ENCODE measurements at places on chromosomes 6 and 20.

- no peak for DNase-seq
Observed at GRCh38 chr6:140105857-140106256, 731.4 kb upstream of the CITED2 start.

DNA sequence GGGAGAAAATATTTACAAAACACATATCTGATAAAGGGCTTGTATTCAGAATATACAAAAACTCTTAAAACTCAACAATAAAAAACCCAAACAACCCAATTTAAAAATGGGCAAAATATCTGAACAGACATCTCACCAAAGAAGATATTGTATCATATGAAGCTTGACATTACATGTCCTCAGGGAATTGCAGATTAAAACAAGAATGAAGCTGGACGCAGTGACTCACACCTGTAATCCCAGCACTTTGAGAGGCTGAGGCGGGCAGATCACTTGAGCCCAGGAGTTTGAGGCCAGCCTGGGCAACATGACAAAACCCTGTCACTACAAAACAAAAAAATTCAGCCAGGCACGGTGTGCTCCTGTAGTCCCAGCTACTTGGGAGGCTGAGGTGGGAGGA, 135.4 kb upstream of the AKIRIN2 start:
- DNase-seq = no peak

- no peak for DNase-seq
Observed at GRCh38 chr6:71262914-71263313, 25.7 kb upstream of the OGFRL1 start.

- no peak for DNase-seq
Observed at GRCh38 chr6:32685603-32686002, 19.1 kb upstream of the HLA-DQB1 start.

DNA sequence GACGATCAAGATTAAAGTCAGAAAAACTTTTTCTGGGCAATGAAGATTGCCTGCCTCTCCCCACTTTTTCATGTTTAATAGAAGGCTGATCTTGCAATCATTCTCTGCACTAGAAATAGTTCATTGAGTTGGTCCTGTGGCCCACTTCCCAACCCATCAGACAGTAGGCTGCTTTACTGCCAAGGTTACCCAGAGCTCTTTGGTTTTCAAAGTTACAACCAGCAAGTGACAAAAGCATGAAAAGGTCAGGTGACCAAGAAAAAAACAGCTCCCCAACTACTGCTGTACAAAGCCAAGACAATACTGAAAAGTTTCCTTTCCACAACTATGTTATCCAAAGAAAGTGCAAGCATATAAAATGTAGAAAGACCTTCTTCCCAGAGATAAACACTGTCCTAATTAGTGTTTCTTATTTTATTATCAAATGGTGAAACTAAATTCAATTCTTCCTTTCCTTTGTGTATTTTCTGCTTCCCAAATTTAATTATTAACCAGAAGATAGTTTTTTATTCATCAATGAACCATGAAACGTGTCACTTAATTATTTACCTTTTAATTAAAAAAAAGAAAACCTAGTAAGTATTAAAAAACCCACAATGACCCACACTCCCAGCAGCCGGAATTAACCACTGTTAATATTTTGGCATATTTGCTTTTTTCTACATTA, 16.6 kb downstream of the DNAAF9 start:
- no peak for DNase-seq
